ENCODE measurements at places on chromosomes 7 and 10.

DNA sequence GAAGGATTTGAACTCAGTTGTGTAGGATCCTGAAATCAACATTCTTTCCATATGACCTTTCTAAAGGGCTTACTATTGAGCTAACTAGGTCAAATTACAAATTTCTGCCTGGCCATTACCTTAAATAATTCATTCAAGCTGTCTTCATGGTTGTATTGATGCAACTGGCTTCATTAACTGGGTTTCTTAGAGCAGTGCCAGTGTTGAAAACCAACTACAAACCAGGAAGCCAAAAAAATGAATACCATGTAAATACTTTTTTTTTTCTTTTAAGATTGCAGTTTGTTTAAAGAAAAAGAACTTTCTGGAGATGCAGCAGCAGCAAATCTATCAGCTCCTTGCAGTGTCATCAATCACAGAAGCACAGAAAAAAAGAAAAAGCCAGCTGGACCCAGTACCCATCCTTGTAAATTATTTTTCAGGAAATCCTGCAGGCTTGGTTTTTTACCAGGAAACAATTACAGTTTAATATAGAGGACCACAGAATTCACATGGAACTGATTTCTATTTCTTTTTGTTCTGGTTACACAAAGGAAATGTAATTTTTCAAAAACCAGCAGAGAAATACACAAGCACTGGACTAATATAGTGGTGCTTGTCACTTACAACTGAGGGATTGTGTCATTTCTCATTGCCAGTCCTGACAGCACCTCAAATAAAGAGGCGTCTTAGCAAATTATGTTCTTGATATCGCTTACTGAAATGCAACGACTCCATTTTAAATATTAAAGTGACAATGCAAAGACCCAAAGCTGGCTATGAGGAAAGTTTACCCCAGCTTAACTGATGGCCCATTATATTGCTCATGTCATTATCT is 131.9 kb downstream of the TMEM26 start:
- no peak for DNase-seq

DNA sequence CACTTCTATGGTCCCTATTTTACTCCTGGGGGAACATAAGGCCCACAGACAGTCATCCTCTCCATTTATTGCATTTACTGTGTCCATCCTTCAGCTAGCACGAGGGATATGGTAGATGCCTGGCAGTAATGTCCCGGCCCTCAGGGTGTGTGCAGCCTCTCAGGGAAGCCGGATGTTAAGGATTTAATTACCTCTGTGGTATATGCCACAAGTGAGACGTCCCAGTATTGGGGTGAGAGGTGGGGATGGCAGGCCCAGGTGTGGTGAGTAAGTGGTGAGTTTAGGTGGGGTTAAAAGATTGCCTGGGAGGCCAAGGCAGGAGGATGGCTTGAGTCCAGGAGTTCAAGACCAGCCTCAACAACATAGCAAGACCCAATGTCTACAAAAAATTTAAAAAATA is 144.9 kb downstream of the SH3PXD2A start:
- no peak for DNase-seq

- no peak for DNase-seq
These were observed 48.5 kb upstream of the TMEM106B start for GRCh38 chr7:12162415-12163113.

DNA sequence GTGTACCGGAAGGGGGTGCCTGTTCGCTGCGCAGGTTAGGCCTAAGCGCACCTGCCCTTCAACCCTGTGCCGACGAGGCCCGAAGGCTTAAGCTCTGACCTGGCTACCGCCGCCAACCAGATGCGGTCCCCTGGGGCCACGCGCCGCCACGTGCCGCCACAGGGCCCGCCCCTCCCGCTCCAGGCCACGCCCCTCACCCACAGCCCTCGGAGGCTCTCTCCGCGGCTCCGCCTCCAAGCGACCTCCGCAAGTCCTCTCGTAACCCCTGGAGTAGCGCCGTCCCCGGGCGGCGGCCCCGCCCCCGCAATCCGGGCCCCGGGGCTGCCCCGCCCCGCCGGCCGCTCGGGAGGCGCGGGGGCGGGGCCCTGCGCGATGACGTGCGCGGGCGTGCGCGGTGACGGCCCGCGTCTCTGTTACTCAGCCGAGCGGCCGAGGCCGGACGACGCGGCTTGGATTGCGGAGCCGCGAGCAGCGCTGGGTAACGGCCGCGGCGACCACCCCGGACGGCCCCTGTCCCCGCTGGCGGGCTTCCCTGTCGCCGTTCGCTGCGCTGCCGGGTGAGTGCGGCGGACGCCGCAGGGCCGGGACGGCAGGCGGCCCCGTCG is at the start of gene MAPK8:
TSS of gene MAPK8 (plus strand) at position 413 of the 605 bp plus-strand sequence. CDS start 94,984 bp downstream, outside the sequence.
- DNase-seq, result peak; percentile 91

- DNase-seq, result no peak
These were observed 649.0 kb upstream of the PCDH15 start for GRCh38 chr10:55449981-55450380.

DNA sequence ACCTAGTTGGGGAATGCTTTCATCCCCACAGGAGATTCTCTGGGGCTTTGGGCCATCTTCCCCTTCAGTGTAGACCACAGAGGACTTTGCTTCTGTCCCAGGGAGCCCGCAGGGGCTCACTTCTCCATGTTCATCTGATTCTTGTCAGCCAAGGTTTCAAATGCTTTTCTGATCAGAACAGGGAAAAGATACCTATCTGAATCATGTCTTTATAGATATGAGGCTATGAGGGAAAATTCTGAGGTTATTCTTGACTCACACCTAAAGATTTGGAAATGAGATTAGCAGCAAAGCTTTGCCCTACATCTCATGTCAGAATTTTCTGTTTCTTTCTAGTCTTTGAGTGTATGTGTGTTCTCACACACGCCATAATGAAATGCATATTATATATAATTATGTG is 53.3 kb downstream of the FIGNL1 start:
- peak; percentile 29 for DNase-seq

- peak; percentile 23 for DNase-seq
These were observed 53.4 kb upstream of the CAMK2B start for GRCh38 chr7:44378744-44379143.

DNA sequence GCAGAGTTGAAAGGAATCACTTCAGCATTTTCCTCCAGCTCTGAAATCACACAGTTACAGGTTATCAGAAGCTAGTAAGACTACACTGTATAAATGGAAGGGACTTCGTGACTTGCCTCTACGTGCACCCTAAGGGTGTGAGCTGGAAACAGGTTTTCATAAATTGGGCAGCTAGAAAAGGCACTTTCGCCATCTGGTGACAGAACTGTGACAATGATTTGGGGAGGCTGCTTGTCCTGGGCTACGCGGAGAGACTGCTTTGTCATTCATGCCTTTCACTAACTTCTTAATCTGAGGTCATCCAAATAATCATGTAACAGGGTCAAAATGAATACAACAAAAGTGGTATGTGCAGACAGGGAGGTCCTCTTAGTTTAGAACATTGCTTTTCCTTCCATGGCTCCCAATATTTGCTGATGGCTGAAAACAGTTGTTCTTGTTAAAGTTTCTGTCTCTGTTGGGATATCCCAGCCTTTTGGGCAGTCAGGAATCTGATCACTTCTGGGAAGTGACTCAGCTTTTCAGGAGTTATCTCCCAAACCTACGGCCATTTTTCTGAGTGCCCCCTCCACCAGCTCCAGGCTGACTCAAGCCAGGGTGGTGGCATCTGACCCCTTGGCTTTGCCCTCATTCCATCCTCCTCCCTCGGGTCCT is 17.8 kb downstream of the VWC2 start:
- DNase-seq, result no peak

DNA sequence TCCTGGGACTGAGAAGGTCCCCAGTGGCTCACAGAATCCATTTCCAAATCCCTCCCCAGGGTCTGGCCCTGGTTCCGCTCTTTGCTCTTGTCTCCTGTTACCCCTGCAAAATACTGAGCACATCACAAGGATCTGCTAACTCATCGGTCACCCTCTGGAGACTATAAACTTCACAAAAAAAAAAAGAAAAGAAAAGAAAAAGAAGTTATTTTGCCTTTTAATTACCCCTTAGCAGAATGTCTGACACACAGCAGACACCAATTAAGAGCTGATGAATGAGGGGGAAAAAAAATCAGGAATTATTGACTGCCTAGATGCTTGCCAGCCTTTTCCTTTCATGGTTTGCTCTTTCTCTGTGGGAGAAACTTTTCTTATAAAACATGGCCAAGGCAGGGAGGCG is 578.7 kb downstream of the GRID1 start:
- no peak for DNase-seq

DNA sequence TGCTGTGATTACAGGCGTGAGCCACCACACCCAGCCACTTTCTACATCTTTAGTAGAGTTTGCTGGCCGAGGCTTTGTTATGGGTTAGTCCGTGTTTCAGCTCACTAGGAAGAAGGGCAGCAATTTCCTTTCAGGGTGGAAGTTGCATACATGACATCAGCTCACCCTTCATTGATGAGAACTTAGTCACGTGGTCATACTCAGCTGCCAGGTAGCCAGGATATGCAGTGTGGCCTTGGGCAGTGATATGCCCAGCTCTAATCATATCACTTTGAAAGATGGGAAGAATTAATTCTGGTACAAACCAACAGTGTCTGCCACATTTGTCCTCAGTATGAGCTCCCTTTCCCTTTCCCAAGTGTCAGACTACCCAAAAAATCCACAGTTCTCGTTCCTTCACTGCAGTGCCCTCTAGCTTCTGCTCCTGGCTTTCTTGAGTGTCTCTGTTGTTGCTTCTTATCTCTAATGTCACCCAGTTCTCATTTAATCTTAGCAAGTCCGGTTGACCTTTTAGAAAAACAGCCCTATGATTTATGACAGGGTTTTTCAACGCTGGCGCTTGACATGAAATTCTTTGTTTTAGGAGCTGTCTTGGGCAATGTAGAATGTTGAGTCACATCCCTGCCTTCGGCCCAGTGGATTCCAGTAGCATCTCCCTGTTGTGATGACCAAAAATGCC is 108.7 kb upstream of the ITGB1 start:
- DNase-seq, result no peak

- no peak for DNase-seq
These were observed 92.9 kb downstream of the CELF2 start for GRCh38 chr10:11110539-11110938.

- DNase-seq, result no peak
These were observed 157.1 kb downstream of the GATA3 start for GRCh38 chr10:8211631-8212030.

GRCh38 chr7:104299323-104299722 is 29.1 kb upstream of the LHFPL3 start:
- no peak for DNase-seq

DNA sequence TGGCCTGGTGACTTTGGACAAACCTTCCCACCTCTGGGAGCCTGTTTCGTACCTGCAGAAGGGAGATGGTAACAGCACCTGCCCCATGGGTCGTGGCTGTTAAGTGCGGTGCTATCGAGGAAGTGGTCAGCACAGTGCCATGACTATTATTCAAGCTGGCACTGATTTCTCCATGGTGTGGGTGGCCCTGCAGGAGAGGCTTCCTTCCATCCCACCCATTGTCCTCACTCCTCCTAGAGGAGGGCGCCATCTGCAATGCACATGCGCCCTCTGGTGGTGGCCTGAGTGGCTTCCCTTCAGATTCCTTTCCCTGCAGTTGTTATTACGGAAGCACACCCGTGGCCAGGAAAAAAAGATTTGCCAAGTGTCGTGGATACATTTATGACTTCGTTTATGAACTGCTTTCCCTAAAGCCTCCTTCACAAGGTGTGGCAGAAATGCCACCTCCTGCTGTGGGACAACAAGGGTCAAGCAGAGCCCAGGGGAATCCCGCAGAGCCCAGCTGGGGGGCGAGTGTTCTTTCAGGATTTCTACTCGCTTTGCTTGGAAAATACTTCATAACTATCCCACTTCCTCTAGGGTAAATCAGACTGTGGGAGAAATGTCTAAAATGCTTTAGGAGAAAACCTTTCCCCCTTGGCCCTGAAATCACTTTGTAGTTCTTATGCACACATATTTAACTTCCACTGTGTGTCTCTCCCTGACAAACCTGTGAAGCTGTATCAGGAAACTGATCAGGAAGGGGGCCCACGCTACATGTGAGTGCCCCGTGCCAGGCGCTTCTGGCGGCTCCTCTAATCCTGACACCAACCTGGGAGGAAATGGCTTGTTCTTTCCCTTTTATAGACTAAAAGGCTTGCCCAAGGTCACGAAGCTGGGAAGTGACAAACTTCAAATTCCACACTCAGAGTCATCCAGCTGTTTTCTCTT is 98.0 kb upstream of the ANLN start:
- DNase-seq, result peak; percentile 88

GRCh38 chr7:52670608-52671225 is 364.7 kb upstream of the POM121L12 start:
- DNase-seq, result no peak

DNA sequence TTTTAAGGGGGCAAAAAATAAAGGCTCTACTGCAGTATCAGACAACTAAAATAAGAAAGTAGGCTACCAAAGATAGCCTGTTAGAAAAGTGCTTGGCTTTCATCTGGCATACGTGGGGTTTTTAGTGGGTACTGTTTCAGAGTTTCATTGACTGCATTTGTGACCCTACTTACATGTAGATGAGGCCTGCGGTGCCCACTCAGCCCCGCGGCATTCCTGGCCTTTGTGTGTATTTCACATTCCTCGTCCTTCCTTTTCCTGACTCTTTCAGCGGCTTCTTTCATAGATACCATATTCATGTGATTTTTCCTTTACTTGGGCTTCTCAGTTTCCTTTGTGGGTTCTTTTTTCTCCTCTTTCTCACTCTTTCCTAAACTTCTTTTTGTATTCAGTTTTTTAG is 50.7 kb downstream of the UBE3C start:
- no peak for DNase-seq

DNA sequence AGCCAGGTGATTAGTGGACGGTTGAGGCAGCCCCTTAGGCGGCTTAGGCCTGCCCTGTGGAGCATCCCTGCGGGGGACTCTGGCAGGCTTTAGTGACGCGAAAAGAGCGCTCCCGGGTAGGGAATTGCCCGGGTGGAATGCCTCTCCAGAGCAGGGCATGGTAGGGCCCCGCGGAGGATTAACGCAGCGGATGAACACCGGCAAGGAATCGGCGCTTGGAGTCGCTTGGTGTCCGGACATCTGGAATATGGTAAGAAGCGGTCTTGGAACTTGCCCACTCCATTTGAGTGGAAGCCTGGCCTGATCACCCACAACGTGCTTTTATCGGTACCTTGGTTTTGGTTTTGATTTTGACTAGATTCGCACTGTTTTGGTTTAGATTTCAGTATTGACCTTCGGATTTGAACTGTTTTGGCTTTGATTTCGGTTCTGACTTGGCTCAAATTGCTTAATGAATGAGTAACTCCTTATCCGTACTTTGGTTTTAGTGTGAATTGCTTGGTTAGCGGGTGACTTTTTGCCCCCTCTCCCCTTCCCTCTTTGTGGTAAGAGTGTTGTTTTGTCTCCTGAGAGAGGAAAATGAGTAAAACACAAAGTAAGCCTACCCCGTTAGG is 24.2 kb upstream of the CHST3 start:
- no peak for DNase-seq

GRCh38 chr7:21891291-21891690 is 54.4 kb downstream of the CDCA7L start:
- DNase-seq, result no peak

DNA sequence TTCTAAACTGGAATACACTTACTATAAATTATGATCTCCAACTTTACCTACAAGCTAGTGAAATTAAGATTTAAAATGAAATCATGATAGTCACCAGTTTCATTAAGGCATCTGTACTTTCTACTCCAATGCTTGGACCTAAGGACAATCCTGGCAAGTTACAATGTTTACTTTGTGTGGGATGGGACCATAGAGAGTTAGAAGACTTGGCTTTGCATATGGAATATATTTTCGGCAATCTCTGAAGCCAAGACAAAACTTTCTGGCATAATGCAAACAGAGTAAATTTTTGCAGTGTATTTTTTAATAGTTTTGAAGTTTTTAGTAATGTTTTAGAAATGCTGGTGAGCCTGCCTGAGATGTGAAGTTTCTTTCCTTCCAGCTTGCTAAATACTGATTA is 248.9 kb downstream of the ABCA13 start:
- no peak for DNase-seq

GRCh38 chr10:93947055-93947454 is 46.7 kb upstream of the PLCE1 start:
- DNase-seq, result no peak
